ENCODE measurements at places on chromosomes 11 and 22. TPM values are rescaled to one million over a fixed set of nuclear protein-coding genes. Genes with fewer than 3 reads are reported as not detected.
A peak's percentile ranks its signal among the peaks of the same experiment; 100 is the strongest.

DNA sequence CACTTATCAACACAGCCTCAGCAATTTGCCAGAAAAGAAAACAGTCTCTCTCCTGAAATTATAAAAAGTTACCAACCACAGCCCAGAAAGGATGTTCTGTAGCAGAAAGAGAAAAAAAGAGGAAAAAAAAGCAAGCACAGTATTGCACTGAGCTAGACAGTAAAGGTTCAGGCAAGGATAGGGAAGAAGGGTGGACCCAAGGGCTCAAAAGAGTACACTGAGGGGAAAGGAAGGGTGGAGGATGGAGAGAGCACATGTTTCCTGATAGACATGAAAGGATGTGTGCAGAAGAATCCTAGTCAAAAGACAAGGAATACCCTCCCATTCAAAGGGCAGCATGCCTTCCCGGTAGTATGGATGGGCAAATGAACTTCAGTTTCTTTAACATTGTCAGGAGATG, 59.1 kb downstream of the RRAS2 start:
- no peak for DNase-seq
- H3K4me1 ChIP-seq: peaks cover 21% of the 10 kb centered on the region
- no peaks in the 10 kb centered on the region for H3K27me3 ChIP-seq

DNA sequence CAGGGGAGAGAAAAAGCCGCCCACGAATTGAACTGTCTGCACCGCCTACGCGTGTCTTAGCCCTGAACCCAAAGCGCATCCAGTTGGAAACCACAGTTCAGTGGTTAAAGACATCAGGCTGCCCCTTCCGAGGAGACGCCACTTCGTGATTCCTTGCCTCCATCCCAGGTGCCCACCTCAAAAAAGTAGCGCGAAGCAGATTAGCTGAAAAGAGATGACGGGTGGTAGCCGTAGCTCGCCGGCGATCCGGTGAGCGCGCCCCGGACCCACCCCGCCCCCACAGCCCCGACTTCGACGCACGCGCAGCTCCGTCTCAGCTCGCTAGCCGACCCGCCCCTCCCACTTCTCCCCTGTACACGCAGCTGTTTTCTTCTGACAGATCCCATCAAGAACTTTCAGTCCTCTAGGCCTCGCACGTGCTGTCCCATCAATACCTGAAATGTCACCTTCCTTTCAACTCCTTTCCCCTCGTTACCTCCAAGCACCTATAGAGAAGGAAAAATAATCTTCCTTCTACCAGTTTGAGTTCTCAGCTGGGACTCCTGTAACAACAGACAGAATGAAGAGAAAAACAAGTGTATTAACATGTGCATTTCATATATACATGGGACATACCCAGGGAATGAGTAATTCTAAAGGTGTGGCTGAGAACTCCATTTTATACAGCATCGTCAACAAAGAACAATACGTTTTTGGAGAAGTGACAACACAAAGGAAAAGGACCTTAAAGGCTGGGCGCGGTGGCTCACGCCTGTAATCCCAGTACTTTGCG, 49.5 kb downstream of the OR4D9 start:
- peak; percentile 88 for DNase-seq
- H3K27me3 ChIP-seq: peaks cover 8% of the 10 kb centered on the region
- peaks cover 2% of the 10 kb centered on the region for H3K36me3 ChIP-seq

GRCh38 chr11:115409691-115410220, 94.5 kb downstream of the CADM1 start:
- H3K36me3 ChIP-seq: no peaks in the 10 kb centered on the region
- no peak overlapping the region for H3K27ac ChIP-seq
- no peaks in the 10 kb centered on the region for H3K4me1 ChIP-seq
- no peak overlapping the region for H3K4me3 ChIP-seq
- no peak for DNase-seq

DNA sequence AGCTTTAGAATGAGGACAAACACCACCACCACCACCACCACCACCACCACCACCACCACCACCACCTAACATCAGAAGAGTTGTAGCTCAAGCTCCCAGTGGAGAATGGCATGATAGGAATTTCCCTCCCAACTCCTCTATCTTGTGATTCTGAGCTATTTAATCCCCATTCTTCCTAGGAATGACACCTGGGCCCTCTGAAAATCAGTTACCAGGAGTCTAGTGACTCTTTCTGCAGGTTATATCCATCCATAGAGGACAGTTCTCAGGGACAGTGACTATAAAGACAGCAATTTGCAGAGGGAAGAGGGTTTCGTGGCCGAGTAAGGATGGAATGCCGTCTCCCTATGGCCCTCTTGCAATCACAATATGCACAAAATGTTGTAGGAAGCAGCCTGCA, 27.8 kb downstream of the MYH9 start:
- peaks cover 51% of the 10 kb centered on the region for H3K36me3 ChIP-seq
- no peak for DNase-seq
- H3K4me3 ChIP-seq: no peak overlapping the region
- no peaks in the 10 kb centered on the region for H3K27me3 ChIP-seq
- peaks cover 94% of the 10 kb centered on the region for H3K4me1 ChIP-seq
- H3K27ac ChIP-seq: peak overlapping the region; percentile 80

DNA sequence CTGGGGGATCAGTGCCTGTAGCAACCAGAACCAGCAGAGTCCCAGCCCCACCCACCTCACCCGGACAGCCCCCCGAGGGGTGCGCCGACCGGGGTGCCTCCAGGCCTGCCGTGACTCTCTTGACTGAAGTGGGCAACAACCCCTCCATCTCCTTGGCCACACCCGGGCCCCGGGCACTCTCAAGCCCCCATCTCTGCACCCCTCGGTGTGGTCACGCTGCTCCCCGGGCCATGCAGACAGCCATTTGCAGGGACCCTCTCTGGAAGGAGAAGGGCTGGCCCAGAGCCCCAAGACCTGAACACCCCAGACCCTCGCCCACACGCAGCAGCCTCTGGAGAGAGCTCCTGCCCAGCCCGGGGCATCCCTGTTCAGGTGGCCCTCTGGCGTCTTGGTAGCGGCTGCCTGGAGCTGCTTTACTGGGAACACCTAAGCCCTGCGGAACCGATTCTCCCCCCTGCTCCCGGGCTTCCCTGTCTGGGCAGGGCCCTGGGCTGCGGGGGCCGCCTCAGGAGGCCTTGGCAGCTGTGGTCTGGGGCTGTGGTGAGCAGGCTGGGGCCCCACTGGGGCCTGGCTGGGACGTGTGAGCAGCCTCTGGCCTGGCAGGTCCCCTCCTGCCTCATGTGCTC, 84.9 kb downstream of the WNT7B start:
- peaks cover 3% of the 10 kb centered on the region for H3K27me3 ChIP-seq
- no peak overlapping the region for H3K27ac ChIP-seq
- H3K4me3 ChIP-seq: no peak overlapping the region
- no peaks in the 10 kb centered on the region for H3K4me1 ChIP-seq

DNA sequence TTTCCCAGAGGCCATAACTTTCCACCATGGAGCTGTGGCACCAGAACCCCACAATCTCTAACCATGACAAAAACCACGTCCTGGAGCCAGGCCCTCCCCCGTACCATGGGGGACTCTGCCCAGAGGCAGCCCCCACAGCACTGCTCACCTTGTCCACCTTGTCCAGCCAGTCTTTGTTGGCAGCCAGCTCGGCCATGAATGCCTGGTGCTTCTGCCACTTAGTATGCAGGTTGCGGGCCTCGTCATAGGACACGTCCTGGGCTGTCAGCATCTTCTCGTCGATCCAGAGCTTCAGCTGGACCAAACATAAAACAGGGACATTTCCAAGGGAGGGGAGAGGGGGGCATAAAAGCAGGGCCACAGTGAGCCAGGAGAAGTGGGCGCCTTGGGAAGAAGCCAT, 20.8 kb upstream of the RBM4B start:
- H3K36me3 ChIP-seq: no peaks in the 10 kb centered on the region
- H3K4me1 ChIP-seq: peaks cover 12% of the 10 kb centered on the region
- no peak for DNase-seq
- no peaks in the 10 kb centered on the region for H3K27me3 ChIP-seq

DNA sequence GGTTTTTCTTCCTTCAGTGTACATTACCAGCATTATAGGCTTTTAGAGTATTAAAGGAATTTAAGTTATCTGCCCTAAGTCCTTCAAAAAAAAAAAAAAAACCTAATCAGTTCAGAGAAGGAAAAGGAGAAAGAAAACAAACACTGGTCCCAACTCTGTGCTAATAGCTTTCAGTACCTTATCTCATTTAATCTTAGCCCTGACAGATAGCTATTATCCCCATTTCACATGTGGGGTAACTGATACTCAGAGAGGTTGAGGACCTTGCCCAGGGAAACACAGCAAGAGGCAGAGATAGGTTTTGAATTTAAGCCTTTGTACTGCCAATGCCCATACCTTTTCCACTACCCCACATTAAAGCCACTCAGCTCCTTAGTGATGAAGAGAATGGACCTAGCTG, 43.4 kb downstream of the FAT3 start:
- H3K4me3 ChIP-seq: no peak overlapping the region
- no peaks in the 10 kb centered on the region for H3K27me3 ChIP-seq
- H3K36me3 ChIP-seq: no peaks in the 10 kb centered on the region

- no peaks in the 10 kb centered on the region for H3K4me1 ChIP-seq
- H3K4me3 ChIP-seq: no peak overlapping the region
- H3K27ac ChIP-seq: no peak overlapping the region
- no peak for DNase-seq
- peaks cover 2% of the 10 kb centered on the region for H3K27me3 ChIP-seq
These were observed 72.0 kb downstream of the PPFIBP2 start for GRCh38 chr11:7585816-7586215.

GRCh38 chr11:14449302-14449714, 50.3 kb downstream of the COPB1 start:
- H3K4me3 ChIP-seq: no peak overlapping the region
- H3K4me1 ChIP-seq: peaks cover 25% of the 10 kb centered on the region
- peaks cover 16% of the 10 kb centered on the region for H3K36me3 ChIP-seq
- H3K27me3 ChIP-seq: no peaks in the 10 kb centered on the region

DNA sequence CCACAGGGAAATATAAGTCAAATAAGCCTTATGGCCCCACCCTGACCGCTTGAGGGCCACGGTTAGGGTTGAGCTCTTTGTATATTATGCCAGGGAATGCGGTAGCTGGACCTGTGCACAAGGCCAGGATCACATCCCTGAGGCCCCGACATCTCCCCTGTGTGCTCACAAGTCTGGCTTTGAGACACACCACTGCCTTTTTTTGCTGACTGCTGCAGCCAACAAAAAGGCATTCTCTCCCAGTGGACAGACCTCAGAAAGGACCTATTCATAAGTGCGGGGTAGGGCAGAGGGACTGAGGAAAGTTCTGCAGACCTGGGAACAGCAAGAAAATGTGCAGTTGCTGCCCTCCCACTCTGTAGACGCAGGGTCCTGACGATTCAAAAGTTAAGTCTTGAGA, 3.4 kb upstream of the SIDT2 start:
- peaks cover 22% of the 10 kb centered on the region for H3K4me1 ChIP-seq
- no peak overlapping the region for H3K27ac ChIP-seq
- H3K36me3 ChIP-seq: peaks cover 8% of the 10 kb centered on the region
- peak; percentile 36 for DNase-seq
- H3K27me3 ChIP-seq: no peaks in the 10 kb centered on the region
- H3K4me3 ChIP-seq: no peak overlapping the region

- H3K36me3 ChIP-seq: peaks cover 4% of the 10 kb centered on the region
- peaks cover 2% of the 10 kb centered on the region for H3K4me1 ChIP-seq
- H3K27me3 ChIP-seq: no peaks in the 10 kb centered on the region
- H3K27ac ChIP-seq: no peak within 1 kb of the TSS
These were observed at the start of gene FREY1 for GRCh38 chr11:45906965-45907611. Gene FREY1, minus strand, starts transcription at chr11:45907271. Its CDS starts 26 bp downstream, at chr11:45907245.

DNA sequence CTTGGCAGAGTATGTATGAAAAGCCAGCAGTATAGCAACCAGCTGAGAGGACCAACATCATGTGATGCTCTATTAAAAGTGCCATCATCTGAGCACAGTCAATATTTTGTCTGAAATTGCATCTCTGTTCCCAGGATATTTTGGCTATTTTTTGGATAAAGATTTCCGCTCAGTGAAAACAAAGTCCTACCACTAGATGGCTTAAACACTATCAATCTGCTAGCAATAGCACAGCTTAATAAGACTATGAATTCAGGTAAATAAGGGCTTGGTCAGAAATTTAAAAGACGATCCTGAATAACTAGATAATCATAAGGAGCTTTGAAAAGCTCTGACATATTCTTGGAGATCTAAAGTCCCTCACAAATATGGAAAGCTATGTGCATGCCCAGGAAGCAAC, 74.4 kb downstream of the MS4A13 start:
- H3K27me3 ChIP-seq: peaks cover 12% of the 10 kb centered on the region
- H3K4me3 ChIP-seq: no peak overlapping the region
- H3K27ac ChIP-seq: no peak overlapping the region
- H3K4me1 ChIP-seq: no peaks in the 10 kb centered on the region

DNA sequence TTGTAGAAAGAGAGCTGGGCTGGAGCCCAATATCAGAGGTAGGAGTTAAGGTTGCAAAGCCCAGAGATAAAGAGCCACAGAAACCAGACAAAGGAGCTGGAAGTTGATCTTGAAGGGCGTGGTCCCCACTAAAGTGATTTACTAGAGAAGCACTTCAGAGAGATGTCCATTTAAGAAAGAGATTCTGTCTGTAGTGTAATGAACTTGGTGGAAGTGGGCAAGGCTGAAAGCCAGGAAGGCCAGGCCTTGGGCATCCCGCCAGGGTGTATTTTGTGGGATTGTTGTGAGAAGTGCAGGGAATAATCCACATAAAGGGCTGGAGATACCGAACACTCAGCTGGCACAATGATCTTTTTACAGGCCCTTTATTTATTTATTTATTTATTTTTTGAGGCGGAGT, 1398.8 kb downstream of the TBC1D22A start:
- H3K36me3 ChIP-seq: no peaks in the 10 kb centered on the region
- no peak overlapping the region for H3K27ac ChIP-seq
- H3K27me3 ChIP-seq: no peaks in the 10 kb centered on the region
- no peaks in the 10 kb centered on the region for H3K4me1 ChIP-seq
- H3K4me3 ChIP-seq: no peak overlapping the region

DNA sequence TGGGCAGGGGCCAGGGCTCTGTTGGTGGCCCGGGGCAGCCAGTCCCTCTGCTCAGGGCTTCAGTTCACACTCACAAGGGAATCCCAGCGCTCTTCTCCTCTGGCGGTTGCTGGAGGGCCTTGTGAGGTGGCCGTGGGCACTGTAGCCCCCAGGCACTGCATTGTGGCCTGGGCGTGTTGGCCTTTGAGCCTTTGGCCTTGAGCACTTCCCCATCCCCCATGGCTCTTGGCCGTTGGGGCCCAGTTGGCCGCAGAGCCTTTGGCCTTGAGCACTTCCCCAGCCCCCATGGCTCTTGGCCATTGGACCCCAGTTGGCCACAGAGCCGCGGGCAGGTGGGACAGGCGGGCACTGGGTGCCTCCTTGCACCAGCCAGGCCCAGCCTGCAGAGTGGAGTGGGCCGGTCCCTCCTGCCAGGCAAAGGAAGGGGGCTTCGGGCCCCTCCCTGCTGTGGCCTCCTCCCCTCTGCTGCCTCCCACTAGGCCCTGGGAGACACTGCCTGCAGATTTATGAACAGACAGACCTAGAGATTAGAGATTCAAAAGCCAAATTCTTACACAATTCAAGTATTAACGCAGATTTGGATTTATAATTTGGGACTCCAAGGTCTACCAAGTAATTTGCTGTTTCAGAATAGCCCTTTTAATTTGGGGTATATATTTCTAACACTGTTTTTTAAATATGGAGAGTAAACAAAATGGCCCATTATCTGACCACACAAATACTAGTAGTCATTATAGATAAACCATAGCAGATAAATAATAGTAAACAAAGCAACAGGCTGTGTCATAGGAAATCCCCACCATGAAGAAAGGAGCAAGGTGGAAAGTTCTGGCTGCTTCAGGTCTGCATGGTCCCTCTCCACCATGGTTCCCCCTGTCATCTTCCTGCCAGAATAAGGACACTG, 18.2 kb upstream of the TXNRD2 start:
- H3K4me1 ChIP-seq: peaks cover 37% of the 10 kb centered on the region
- H3K27ac ChIP-seq: peak overlapping the region; percentile 35
- no peaks in the 10 kb centered on the region for H3K27me3 ChIP-seq

The GRAP2 gene
- total RNA-seq: 257 TPM

The YPEL4 gene
- total RNA-seq: 1.0 TPM

The CDC42BPG gene
- total RNA-seq: 0.50 TPM

The SHANK3 gene
- not detected for total RNA-seq

The OR10A2 gene
- total RNA-seq: not detected

The SCARF2 gene
- total RNA-seq: 1.1 TPM

The SCGB2A2 gene
- total RNA-seq: not detected

The MPPED1 gene
- not detected for total RNA-seq

The BIRC3 gene
- total RNA-seq: 46.4 TPM

The DLG2 gene
- 2.1 TPM for total RNA-seq

The VSTM5 gene
- total RNA-seq: not detected
